ENCODE measurements at places on chromosomes 6 and 20. TPM values are rescaled to one million over a fixed set of nuclear protein-coding genes. Genes with fewer than 3 reads are reported as not detected.

The LAMP5 gene
- 0.08 TPM for total RNA-seq

The TINAG gene
- total RNA-seq, result not detected

The SCAF8 gene
- 17.3 TPM for total RNA-seq

The PRDM1 gene
- total RNA-seq, result 5.5 TPM

The TSHZ2 gene
- total RNA-seq, result not detected

The CST3 gene
- 436 TPM for total RNA-seq

The TMEM151B gene
- total RNA-seq, result 0.16 TPM

The LY6G6D gene
- not detected for total RNA-seq

The GPX5 gene
- not detected for total RNA-seq

The RNF144B gene
- 0.37 TPM for total RNA-seq

The PTGIS gene
- total RNA-seq, result 0.02 TPM

The SESN1 gene
- 10.8 TPM for total RNA-seq

The CCN6 gene
- not detected for total RNA-seq

The ZFP57 gene
- total RNA-seq, result not detected

The HLA-DRA gene
- total RNA-seq, result not detected

The MAPK13 gene
- 0.49 TPM for total RNA-seq

The TEAD3 gene
- total RNA-seq, result 7.3 TPM

The CLPSL2 gene
- total RNA-seq, result 0.53 TPM

The FAM229B gene
- 5.9 TPM for total RNA-seq

The BMP7 gene
- total RNA-seq, result 0.63 TPM

The PTPRT gene
- total RNA-seq, result not detected

The SPATA25 gene
- 0.30 TPM for total RNA-seq

The PAK5 gene
- not detected for total RNA-seq

The ULBP2 gene
- 4.6 TPM for total RNA-seq

The SIRT5 gene
- total RNA-seq, result 4.0 TPM

The ADGB gene
- not detected for total RNA-seq

The CST5 gene
- not detected for total RNA-seq

The CASP8AP2 gene
- total RNA-seq, result 6.6 TPM

The ID4 gene
- total RNA-seq, result 0.86 TPM

The APOM gene
- 3.2 TPM for total RNA-seq
